Retina (tissue), 1 donor: ENCODE measurements at places on chromosomes 11 and 22.

- no peak for DNase-seq
These were observed 106.1 kb upstream of the PLET1 start for GRCh38 chr11:112366777-112367176.

DNA sequence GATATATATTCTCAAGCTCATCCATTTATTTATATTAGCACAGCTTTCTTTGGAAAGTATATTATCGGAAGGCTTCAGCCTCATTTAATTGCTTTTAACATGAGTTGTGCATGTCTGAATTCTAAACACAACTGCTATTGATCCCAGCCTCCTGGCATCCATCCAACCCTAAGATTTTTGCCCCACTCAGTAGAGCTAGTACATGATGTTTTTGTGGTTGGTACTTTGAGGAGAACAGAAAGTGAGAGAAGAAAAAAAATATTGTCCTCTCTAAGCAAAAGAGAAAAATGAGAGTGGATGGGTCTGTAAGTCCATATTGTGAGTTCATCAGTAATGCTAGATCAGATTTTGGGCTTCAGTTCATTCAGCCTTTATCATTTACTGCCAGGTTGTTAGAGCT lies 198.7 kb downstream of the DDX10 start:
- no peak for DNase-seq

DNA sequence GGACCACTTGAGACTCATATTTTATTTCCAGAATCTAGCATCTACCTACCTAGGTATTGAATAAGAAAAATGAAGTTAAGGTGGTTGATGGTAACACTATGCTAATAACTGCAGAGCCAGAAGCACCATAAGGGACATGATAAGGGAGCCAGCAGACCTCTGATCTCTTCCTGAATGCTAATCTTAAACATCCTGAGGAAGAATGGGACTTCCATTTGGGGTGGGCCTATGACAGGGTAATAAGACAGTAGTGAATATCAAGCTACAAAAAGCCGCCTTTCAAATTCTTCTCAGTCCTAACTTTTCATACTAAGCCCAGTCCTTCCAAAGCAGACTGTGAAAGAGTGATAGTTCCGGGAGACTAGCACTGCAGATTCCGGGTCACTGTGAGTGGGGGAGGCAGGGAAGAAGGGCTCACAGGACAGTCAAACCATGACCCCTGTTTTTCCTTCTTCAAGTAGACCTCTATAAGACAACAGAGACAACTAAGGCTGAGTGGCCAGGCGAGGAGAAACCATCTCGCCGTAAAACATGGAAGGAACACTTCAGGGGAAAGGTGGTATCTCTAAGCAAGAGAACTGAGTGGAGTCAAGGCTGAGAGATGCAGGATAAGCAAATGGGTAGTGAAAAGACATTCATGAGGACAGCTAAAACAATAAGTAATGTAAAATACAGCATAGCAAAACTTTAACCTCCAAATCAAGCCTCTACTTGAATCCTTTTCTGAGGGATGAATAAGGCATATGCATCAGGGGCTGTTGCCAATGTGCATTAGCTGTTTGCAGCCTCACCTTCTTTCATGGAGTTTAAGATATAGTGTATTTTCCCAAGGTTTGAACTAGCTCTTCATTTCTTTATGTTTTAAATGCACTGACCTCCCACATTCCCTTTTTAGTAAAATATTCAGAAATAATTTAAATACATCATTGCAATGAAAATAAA lies 2.1 kb downstream of the HBB start:
- no peak for DNase-seq

DNA sequence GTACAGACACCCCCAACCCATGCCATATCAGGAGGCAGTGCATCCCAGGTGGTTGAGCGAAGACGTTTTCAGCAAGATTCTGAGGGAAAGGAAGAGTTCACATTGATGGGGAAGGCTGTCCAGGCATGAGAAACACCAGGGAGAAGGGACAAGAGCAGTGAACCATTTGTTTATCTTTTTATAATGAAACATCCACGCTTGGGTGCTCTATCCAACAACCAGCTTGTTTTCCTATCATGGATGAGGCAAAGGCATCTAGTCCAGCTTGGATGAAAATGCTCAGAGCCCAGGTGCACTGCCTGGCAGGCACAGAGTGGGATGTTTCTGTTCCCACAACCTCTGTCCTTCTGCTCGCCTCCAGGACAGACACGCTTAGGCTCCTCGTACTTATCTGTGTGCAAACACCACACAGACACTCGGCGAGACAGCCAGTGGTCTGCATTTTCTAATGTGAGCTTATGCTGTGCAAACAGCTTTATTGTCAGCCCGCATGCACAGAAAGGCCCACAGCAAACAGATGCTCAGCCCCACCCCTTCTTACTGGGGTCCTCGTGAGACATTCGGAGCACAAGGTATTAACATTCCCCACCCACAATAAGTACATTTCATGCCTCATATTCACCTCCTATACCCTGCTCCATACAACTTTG lies 45.4 kb upstream of the NTM start:
- DNase-seq: peak; percentile 30

- DNase-seq: no peak
These were observed 85.8 kb upstream of the RTL6 start for GRCh38 chr22:44583854-44584253.
